NT2/D1 (cell line): ENCODE measurements at places on chromosomes 2 and 18.

- DNase-seq = no peak
Measured at GRCh38 chr2:182740701-182741100, 24.6 kb downstream of the DNAJC10 start.

GRCh38 chr2:201901786-201902185 lies 95.4 kb downstream of the CDK15 start:
- no peak for DNase-seq

DNA sequence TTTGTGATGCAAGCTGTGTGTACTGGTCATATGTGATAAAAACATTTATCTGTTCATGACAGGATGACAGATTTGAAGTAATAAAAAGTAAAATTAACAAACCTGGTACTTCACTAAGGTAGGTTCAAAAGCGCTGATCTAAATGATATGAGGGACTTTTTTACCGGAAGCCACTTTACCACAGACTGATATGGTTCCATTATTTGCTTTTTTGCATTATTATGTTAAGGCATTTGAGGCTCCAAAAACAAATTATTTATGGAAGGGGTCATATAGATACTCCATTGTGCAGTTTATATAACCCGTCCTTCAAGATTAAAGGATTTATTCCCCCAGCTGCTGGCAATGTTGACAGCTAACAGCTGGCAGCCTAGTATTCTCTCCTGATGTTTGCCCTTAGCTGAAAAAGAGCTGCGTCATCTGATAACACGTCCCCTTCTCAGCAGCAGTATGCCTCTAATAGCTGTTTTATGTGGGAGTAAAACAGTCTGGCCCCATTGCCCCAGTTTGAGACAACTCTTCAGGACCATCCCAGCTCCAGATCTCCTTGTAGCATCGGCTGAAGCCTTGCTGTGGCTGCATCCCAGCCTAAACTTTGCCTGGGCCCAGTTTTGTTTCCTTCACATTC lies 84.8 kb upstream of the XIRP2 start:
- no peak for DNase-seq

DNA sequence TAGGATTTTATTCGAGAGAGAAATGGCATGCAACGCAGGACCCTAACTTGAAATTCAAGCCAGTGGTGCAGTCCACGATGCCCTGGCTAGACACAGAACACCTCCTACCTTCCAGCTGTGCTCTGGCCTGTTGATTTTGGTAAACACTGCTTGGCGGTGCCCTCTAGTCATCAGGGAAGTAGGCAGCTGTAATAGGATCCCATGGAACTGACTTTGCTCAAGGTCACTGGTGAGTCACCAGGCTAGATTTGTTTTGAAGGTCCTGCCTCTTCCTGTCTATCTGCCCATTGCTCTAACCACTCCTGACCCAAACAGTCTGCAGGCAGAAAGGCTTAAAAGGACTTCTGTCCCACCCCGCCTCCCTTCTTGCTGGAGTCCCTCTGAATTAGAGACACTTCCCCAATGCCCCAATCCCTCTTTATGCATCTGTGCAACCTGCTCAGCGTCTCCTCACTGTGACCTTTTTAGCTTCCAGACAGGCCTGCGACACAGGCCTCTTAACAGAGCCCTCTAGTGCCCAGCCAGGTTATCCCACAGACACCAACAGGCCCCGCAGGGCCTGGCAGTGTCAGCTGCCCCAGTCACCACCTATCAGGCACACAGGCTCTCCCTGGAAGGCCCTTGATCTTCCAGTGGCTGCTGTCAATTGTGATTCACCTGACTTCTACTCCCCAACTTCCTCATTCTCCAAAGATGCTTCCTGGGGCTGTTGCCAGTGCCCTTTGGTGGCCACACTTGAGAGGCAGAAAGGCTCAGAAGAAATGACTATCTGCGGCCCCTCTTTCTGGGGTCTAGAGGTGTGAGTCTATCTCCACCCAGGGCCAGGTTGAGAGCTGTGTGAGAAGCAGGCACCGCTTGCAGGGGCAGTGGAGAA lies 5.2 kb downstream of the TMEM127 start:
- peak; percentile 32 for DNase-seq

- DNase-seq = no peak
Measured at GRCh38 chr2:8558096-8558495, 123.8 kb upstream of the ID2 start.

DNA sequence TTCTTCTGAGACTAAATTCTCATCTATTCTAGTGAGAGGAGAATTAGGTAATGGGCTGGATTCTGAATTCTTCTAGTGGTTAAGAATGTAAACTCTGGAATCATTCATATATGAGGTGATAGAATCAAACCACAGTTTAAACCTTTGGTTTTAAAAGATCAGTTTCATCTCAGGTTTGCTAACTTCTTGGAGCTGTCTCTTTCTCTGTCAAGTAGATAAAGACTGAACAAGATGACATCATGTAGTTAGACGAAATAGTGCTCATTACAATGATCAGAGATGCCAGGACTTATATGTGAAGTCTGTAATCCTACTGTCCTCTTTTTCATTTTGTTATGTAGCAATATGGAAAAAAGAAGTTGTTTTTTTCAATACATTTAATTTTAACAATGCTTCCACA lies 4.9 kb downstream of the CEBPZOS start:
- DNase-seq = no peak

DNA sequence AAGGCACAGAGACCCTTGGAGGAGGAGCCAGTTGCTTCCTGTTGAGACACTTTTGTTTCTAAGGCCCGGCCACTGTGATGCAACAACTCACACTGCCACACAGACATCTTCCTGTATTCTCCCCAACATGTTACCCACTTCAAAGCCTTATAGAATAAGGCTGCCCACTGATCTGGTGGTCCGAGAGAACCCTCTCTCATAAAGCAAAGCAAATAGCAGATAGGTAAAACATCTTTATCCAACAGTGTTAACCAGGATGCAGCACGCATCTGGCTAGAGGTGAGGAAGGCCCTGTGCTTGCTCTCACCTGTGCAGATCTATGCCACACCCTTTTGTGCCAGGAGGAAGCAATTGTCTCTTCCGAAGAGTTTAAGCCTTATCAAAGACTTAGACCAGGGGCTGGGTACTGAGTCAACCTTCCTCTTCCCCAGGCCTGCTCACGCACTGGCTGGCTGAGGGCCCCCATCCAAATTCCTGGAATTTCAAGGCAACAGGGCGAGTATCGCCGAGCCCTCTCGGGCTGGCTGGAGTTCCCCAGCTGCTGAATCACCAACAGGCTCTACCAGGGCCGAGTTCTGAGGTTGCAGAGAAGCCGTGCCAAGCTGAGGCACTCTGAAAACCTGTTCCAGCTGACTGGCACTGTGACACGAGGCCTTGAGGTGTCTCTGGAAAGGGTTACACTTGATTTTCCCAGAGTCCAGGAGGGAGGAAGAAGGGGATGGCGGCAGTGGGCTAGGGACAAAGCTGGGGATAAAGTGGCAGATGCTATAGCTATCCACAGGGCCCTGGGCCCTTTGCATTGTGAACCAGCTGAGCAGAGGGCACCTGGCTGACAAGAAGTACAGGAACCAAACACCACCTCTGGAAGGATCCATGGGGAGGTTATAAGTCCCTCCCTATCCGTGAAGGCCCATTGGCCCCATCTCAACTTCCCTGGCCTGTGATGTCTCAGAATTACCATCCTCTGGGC lies 29.3 kb downstream of the TGFA start:
- peak; percentile 42 for DNase-seq

DNA sequence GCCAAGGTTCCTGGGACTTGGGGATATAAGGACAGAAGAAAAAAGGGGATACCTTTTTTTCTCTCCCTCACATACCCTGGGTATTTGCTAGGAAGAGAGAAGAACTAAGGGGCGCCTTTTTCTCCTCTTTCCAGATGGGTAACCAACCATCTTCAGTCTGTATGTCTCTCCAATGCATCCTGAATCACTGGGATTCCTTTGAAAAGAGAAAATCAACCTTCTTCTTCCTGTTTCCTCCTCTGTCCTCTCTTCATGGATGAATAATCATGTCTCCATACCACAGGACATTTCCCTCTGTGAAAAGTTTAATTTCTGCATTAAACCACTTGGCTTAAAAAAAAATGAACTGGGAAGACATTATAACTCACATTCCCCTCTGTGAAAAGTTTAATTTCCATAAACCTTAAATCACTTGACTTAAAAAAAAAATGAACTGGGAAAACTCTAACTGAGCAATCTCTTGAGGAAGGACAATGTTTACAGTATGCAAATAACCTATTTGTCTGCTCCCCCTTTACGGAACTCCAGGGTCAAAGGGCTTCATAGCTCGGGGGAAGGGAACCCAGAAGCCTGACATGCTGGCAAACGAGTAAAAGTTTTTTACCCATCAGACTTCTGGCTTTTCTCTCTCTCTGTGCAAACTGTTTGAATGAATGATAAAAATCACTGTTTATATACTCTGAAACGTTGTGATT lies 56.7 kb upstream of the FAM98A start:
- no peak for DNase-seq

DNA sequence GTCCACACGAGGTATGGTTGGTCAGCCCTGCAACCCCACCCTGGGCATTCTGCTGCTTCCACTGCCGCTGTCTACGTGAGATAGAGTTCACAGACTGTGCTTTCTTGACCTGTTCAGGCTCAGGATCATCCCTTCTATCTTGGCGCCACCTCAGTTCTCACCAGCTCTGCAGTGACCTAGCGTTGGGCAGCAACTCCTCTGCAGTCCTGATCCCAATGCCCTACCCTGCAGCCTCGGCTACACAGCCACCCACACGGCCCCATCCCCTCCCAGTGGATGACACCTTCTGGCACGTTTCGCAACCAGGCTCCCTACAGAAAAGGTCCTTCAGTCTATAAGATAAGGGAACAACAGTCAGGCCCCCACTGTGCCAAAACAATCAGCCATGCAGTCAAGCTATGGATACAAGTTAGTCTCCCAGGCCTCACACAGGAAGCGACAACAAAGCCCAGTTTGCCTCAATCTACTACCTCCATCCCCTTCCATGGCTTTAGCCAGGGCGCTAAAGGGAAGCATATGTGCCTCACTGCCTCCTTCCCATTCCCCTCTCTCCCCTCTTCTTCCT lies 317.9 kb upstream of the PKDCC start:
- DNase-seq = no peak

- DNase-seq = no peak
Measured at GRCh38 chr2:95667480-95667879, 75.7 kb downstream of the TRIM43 start.

- no peak for DNase-seq
Measured at GRCh38 chr2:127664895-127665225, 10.5 kb downstream of the LIMS2 start.

DNA sequence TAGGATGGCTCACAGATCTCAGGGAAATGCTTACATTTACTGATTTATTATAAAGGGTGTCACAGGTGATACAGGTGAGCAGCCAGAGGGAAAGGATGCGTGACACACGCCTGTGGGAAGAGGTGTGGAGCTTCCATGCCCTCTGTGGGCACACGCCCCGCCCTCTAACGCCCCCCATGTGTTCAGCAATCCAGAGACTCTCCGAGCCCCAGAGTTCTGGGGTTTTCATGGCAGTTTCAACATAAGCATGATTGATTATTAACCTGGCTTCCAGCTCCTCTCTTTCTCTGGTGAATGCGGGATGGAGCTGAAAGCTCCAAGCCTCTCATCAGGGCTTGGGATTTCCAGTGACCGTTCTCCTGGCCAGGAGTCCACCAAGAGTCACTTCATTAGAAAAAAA lies 34.3 kb upstream of the ODC1 start:
- no peak for DNase-seq

GRCh38 chr2:155377266-155377680 lies 678.8 kb downstream of the KCNJ3 start:
- DNase-seq = peak; percentile 8

DNA sequence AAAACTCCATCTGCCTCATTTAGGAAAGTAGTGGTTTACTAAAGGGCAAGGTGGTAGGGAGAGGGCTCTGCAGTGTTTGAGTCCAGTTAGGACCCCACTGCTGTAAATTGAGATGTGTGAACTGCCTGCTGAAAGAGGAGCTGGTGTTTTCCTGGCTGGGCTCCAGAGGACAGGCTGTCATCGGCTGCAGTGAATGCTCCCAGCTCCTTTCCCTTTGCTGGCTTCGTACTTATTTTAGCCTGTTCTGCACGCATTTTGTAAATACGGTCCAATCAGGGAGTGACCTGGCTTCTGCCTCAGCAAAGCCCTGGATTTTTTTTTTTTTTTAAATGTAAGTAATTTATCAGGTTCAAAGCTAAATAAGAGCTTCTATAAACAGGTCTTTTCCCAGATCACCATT lies 37.5 kb downstream of the SLC4A3 start:
- no peak for DNase-seq

- no peak for DNase-seq
Measured at GRCh38 chr2:223696719-223697118, 94.6 kb upstream of the SCG2 start.

DNA sequence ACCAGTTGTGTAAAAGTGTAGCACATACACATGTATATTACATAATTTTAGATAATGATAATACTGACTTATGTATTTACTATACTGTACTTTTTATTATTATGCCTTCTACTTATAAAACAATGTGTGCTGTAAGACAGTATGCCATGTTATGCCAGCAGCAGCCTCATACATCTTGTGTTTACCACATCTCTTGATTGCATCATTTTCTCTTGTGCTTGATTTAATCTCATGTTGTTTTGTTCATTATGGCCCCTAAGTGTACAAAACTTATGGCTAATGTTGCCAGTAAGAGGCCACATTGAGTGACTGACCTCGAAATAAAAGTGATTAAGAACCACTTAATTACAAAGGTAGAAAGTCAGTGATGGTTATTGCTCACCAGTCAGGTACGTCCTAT lies 128.0 kb upstream of the SP5 start:
- no peak for DNase-seq

DNA sequence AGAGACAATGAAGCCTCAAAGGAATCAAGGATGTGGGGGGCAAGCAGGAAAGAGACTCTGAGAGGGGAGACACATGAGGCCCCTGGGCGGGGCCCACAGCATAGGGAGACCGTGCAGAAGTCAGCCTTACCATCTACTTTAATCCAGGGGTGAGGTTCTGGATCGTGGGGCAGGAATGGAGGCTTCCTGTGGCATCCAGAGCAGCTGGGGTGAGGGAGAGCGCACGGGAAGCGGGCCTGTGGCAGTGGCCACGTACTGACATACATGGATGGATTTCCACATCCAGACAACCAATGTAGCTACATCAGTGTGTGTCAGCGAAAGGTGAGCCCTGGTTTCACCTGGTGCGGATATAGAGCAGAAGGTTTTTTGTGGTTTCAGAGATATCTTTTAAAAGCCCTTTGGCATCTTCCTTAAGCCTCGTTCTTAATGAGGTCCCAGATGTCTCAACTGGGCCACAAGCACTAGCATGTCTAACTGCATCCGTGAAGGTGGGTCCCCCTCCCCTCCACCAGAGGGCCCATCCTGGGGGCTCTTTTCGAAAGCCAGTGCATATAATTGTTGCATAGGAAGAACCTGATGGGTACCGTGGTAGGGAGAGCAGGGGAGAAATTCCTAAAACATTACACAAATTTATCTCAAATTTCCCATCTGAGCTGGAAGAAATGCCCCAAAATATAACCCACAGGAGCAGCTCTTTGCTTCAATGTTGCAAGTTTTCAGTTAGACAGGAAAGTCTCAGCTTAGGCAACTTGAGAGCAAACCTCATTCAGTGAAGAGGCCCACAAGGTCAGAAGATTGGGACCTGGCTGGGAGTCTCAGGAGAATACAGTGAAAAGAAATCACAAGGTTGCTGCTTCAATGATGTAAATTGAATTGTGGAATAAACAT lies 90.9 kb downstream of the SP3 start:
- no peak for DNase-seq
